ENCODE measurements at places on chromosomes 5 and 9. TPM values are rescaled to one million over a fixed set of nuclear protein-coding genes. Genes with fewer than 3 reads are reported as not detected.
A peak's percentile ranks its signal among the peaks of the same experiment; 100 is the strongest.

DNA sequence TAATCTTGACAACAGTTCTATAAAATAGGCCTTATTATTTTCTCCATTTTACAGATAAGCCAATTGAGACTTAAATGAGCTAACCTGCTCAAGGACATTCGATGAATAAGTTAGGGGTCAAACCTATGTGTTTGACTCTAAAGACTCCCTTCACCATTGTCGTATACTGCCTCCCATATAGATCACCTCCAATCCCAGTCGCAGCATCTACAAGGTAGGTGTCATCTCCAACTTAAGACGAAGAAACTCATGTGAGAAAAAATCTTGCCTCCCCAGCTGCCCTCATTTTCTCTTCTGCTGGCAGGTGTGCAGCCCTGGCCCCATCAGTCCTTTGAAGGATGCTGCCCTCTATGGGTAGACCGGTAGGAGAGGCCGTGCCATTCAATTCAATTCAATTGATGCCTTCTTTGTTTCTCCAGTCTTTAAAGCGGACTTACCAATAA is 75.2 kb upstream of the SMARCA2 start:
- peak; percentile 17 for DNase-seq
- peaks cover 7% of the 10 kb centered on the region for H3K27me3 ChIP-seq

DNA sequence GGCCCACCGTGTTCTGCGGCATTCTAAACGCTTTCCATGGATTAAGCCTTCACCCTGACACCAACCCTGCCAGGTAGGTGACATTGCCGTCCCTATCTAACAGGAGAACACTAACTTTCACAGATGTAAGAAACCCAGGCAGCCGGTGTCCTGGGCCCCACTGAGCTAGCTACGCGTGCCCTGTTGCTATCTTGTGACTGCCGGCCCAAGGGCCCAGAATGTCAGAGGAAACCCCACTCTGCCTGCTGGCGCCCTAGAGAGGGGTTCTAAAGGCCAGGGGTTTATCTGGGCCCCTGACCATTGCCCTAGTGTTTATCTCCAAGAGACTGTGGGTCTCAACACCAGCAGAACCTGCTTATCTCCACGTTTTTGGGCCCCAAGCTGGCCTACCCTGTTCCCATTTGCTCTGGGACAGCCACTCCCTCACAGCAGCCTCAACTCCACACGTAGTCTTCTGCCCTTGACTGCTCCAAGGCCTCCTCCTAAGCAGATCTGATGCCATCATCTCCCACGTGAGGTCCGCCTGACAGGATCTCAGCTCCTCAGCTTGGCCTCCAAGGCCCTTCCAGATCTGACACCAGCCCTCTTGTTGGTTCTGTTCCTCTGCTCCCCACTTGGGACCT is 18.1 kb upstream of the ZBTB34 start:
- H3K4me3 ChIP-seq = no peak overlapping the region
- H3K27ac ChIP-seq = no peak overlapping the region

Gene NMUR2
- not detected for polyA plus RNA-seq

Gene WDR31
- polyA plus RNA-seq = 0.88 TPM

GRCh38 chr9:70113403-70114022 is 69.9 kb downstream of the MAMDC2 start:
- DNase-seq = no peak
- no peaks in the 10 kb centered on the region for H3K36me3 ChIP-seq
- H3K4me3 ChIP-seq = no peak overlapping the region
- H3K27ac ChIP-seq = no peak overlapping the region

GRCh38 chr5:100311806-100312205 is 223.4 kb upstream of the FAM174A start:
- H3K27me3 ChIP-seq = no peaks in the 10 kb centered on the region
- peaks cover 8% of the 10 kb centered on the region for H3K4me1 ChIP-seq
- no peak overlapping the region for H3K4me3 ChIP-seq
- H3K27ac ChIP-seq = no peak overlapping the region

GRCh38 chr9:37262410-37262809 is 142.0 kb downstream of the ZCCHC7 start:
- H3K36me3 ChIP-seq = peaks cover 35% of the 10 kb centered on the region
- H3K4me3 ChIP-seq = no peak overlapping the region
- peak overlapping the region; percentile 34 for H3K27ac ChIP-seq
- DNase-seq = no peak
- peaks cover 73% of the 10 kb centered on the region for H3K4me1 ChIP-seq
- H3K27me3 ChIP-seq = no peaks in the 10 kb centered on the region

GRCh38 chr9:90881648-90882047 is 80.0 kb downstream of the SYK start:
- peak overlapping the region; percentile 85 for H3K27ac ChIP-seq
- peak overlapping the region; percentile 54 for H3K4me3 ChIP-seq
- H3K27me3 ChIP-seq = no peaks in the 10 kb centered on the region
- DNase-seq = peak; percentile 70

DNA sequence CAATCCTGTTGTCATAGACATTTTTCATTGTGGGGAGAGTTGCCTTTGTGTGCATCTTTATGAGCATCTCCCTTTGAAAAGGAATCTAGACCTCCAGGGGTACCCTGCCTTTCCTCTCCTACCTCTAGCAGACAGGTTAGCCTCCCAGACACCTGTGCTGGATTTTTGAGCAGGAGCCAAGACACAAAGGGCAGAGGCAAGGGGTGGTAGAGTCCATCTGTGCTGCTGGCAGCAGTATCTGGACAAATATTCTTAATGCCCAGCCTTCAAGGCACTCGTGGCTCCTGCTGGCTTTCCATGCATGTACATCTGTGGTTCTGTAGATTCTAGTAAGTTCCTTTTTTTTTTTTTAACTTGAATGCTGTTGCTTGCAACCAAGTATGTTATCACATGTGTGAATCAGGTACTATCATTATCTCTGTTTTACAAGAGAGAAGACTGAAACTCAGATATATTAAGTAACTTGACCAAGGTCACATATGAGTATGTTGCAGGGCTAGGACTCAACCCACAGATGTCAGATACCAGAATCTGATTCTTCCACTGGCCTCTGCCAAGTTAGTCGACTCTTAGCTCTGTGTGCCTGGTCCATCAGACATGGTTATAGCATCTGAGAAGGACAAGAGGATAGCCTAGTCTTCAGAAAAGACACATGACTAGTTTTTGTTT is 32.9 kb upstream of the GPR151 start:
- no peak for DNase-seq
- no peak overlapping the region for H3K27ac ChIP-seq
- H3K4me3 ChIP-seq = no peak overlapping the region
- H3K36me3 ChIP-seq = no peaks in the 10 kb centered on the region
- H3K4me1 ChIP-seq = no peaks in the 10 kb centered on the region
- H3K27me3 ChIP-seq = peaks cover 8% of the 10 kb centered on the region

Gene IL11RA
- polyA plus RNA-seq = 2.0 TPM

Gene ASPN
- polyA plus RNA-seq = not detected

- no peak overlapping the region for H3K27ac ChIP-seq
- no peak for DNase-seq
- peaks cover 74% of the 10 kb centered on the region for H3K4me1 ChIP-seq
- H3K27me3 ChIP-seq = no peaks in the 10 kb centered on the region
Measured at GRCh38 chr5:14249258-14250082, 106.3 kb downstream of the TRIO start.

Gene SLC6A18
- polyA plus RNA-seq = not detected

DNA sequence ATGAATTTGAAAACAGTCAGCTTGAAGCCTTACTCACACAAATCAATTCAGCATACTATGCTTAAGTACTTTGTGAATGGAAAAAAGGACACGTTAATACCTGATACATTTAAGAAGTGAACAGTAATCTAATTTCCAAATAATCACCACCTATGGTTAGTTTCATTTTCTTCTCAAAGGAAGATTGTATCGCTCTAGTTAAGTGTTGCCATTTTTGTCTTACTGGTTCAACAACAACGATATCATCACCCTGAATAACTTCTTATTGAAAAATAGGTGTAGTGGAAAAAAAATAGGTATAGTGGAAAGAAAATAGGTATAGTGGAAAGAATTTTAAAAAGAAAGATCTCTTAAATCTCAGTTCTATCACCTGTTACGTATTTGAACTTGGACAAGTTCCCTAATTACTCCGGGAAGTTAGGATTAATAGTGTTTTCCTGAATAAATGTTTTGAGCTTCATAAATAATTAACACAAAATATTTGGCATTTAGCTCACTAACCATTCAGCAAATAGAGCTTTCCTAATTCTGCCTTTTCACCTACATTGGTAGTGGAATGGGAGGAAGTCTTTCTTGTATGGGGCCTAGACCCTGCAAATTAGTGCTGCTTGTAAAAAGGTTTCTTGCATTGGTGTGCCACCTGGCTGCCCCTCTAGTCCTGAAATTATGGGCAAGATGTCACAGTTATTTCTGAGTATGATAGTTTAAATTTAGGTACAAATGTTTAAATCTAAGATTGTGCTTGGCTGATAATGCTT is 502.6 kb upstream of the NMUR2 start:
- no peaks in the 10 kb centered on the region for H3K4me1 ChIP-seq
- H3K36me3 ChIP-seq = no peaks in the 10 kb centered on the region

GRCh38 chr9:38274800-38275199 is 117.7 kb upstream of the ALDH1B1 start:
- no peaks in the 10 kb centered on the region for H3K36me3 ChIP-seq
- H3K27ac ChIP-seq = no peak overlapping the region
- DNase-seq = no peak
- peaks cover 18% of the 10 kb centered on the region for H3K27me3 ChIP-seq
- no peak overlapping the region for H3K4me3 ChIP-seq

- no peak overlapping the region for H3K4me3 ChIP-seq
- no peak for DNase-seq
- H3K4me1 ChIP-seq = no peaks in the 10 kb centered on the region
- no peak overlapping the region for H3K27ac ChIP-seq
- no peaks in the 10 kb centered on the region for H3K36me3 ChIP-seq
Measured at GRCh38 chr9:12719431-12719830, 26.2 kb downstream of the TYRP1 start.

Gene PCDHGA5
- polyA plus RNA-seq = not detected

DNA sequence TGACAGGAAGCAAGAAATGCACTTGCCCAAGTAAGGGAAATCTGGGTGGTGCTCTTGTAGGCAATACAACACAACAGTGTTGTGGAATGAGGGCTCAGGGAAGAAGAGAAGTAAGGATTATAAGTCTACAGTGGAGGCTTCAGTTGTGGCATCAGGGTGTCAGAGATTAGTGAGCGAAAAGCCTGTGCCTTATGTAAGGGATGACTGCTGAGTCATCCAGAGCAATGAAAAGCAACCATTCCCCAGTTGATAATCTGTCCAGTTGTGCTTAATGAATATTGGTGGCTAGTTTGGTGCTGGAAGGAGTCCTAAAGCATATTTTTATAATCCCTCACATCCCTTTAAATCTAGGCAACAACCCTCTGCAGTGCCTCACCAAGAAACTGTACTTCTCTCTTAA is 42.0 kb downstream of the FBXO38 start:
- DNase-seq = no peak
- H3K27ac ChIP-seq = peak overlapping the region; percentile 96

- peaks cover 52% of the 10 kb centered on the region for H3K27me3 ChIP-seq
- H3K36me3 ChIP-seq = no peaks in the 10 kb centered on the region
- H3K4me1 ChIP-seq = peaks cover 18% of the 10 kb centered on the region
- no peak for DNase-seq
- H3K27ac ChIP-seq = no peak overlapping the region
Measured at GRCh38 chr5:75049456-75050351, 2.7 kb downstream of the GCNT4 start.

Gene GARIN3
- not detected for polyA plus RNA-seq

DNA sequence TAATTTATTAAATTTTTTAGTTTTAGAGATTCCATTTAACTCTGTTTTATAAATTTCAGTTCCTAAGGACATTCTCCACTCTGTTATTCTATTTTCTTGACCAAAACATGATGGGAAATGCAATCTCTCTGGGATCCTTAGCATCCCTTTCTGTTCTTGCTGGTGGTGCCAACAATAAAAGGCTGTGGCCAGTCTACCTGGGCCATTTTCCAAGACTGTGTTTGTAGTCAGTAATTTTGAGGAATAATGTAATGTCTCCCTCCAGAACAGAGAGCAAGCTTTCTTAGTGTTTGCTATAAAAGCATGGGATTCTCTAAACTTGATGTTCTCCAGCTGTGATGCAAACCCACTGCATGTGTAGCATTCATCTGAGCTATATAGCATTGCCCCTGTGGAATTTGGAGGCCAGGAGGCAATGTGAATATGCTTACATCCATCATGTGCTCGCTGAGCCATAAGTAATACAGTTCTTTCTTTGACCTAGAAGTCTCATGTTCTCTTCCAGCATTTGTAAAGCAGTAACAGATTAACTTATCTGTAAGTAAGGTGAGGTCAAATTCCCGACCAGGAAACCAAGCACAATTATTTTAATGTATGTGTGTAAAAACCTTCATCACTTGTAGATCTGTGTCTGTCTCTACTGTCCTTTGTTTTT is 211.5 kb upstream of the TAS2R1 start:
- no peak for DNase-seq
- no peaks in the 10 kb centered on the region for H3K36me3 ChIP-seq
- no peaks in the 10 kb centered on the region for H3K4me1 ChIP-seq
- no peaks in the 10 kb centered on the region for H3K27me3 ChIP-seq
- no peak overlapping the region for H3K4me3 ChIP-seq
- no peak overlapping the region for H3K27ac ChIP-seq

Gene DPYSL3
- polyA plus RNA-seq = not detected

DNA sequence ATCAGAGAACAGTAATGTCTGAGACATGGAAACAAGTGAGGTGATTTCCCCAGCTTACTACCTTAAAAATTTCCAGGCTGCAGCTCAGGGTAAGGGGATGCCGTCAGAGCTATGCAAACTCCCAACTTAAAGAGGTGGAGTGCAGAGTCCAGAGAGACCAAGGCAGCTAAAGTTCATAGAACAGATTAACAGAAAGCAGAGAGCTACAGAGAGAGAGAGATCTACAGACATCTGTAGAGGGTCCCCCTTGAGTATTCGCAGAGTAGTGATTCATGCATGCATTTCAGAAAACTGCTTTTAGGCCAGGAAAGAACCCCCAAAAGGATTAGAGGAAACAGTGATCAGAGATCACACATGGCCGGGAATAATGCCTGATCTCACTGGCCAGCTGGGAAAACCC is 306.2 kb upstream of the PUM3 start:
- H3K4me1 ChIP-seq = no peaks in the 10 kb centered on the region
- H3K36me3 ChIP-seq = no peaks in the 10 kb centered on the region
- peaks cover under 1% of the 10 kb centered on the region for H3K27me3 ChIP-seq
- no peak overlapping the region for H3K27ac ChIP-seq
- H3K4me3 ChIP-seq = no peak overlapping the region

Gene GRXCR2
- polyA plus RNA-seq = not detected

Gene ZBED3
- 0.39 TPM for polyA plus RNA-seq

DNA sequence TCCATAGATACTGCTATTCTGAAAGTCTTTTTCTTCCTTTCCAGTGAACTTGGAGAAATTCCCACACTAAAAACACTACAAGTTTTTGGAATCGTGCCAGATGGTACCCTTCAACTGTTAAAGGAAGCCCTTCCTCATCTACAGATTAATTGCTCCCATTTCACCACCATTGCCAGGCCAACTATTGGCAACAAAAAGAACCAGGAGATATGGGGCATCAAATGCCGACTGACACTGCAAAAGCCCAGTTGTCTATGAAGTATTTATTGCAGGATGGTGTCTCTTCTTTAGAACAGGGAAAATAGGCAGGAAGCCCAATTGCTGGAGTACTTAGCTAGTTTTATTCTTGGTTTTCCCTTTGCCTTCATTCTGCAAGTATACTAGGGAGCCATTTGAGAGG is 29.9 kb downstream of the SKP2 start:
- H3K4me1 ChIP-seq = no peaks in the 10 kb centered on the region
- DNase-seq = no peak
- H3K36me3 ChIP-seq = peaks cover 30% of the 10 kb centered on the region
- no peak overlapping the region for H3K27ac ChIP-seq

Gene COL15A1
- not detected for polyA plus RNA-seq

All from naive B cell (primary cell).